A673 (cell line): ENCODE measurements at places on chromosomes 2 and 18. TPM values are rescaled to one million over a fixed set of nuclear protein-coding genes. Genes with fewer than 3 reads are reported as not detected.

GRCh38 chr2:33598561-33599174, 431 bp downstream of the FAM98A start:
- no peaks in the 10 kb centered on the region for H3K27me3 ChIP-seq
- peak overlapping the region; percentile 83 for H3K4me3 ChIP-seq
- peak; percentile 30 for DNase-seq
- peak overlapping the region; percentile 65 for H3K27ac ChIP-seq

- H3K36me3 ChIP-seq, result no peaks in the 10 kb centered on the region
- H3K27ac ChIP-seq, result no peak overlapping the region
- H3K4me1 ChIP-seq, result no peaks in the 10 kb centered on the region
- no peak for DNase-seq
Observed at GRCh38 chr2:238528953-238529781, 102.4 kb downstream of the ASB1 start.

GRCh38 chr2:37636381-37637066, 34.9 kb downstream of the CDC42EP3 start:
- no peaks in the 10 kb centered on the region for H3K36me3 ChIP-seq
- DNase-seq, result no peak
- H3K4me1 ChIP-seq, result peaks cover under 1% of the 10 kb centered on the region
- H3K27me3 ChIP-seq, result no peaks in the 10 kb centered on the region
- H3K4me3 ChIP-seq, result no peak overlapping the region

DNA sequence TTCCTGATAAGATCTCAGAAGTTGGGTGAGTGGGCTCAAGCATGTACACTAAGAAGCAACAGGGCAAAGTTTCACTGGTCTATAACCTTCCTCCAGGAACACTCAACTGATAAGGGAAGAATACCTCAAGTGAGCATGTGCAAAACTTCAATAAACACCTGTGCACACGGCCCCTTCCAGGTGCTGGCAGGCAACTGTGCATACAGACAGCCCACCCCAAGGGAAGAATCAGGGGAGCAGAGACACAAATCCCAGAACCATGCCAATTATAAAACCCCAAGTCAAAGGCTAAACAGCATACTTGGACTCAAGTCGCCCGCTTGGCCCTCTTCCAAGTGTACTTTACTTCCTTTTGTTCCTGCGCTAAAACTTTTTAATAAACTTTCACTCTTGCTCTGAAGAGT, 85.9 kb upstream of the RTN4 start:
- H3K27me3 ChIP-seq, result no peaks in the 10 kb centered on the region
- H3K27ac ChIP-seq, result no peak overlapping the region
- no peaks in the 10 kb centered on the region for H3K36me3 ChIP-seq
- H3K4me1 ChIP-seq, result peaks cover 12% of the 10 kb centered on the region

- no peaks in the 10 kb centered on the region for H3K36me3 ChIP-seq
- H3K27me3 ChIP-seq, result no peaks in the 10 kb centered on the region
- no peak for DNase-seq
- no peak overlapping the region for H3K4me3 ChIP-seq
- H3K4me1 ChIP-seq, result peaks cover 12% of the 10 kb centered on the region
Observed at GRCh38 chr2:160741271-160741670, 247.7 kb upstream of the RBMS1 start.

CPS1 gene
- total RNA-seq, result 0.62 and 1.5 TPM in 2 replicates
